Cerebellar nuclear complex (tissue), 1 donor: ENCODE measurements at places on chromosomes 4 and X.

GRCh38 chrX:1389181-1389992, 2.5 kb downstream of the SLC25A6 start:
- DNase-seq, result no peak

DNA sequence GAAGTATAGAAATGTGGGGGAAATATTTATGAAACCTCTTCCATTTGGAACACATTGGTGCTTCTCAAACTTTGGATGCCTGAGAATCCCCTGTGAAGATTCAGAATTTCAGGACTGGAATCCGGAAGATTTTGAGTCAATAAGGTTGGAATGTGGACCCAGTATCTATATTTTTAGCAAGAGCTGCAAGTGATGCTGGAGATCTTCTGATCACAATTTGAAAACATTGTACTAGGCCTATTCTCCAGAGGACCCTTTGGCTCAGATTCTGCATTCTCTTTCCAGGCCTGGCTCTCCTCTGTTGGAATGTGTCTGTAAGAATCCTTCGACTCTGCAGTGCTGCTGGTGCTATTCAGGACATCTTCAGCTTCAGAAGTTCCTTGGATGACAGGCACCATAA, 2.4 kb upstream of the PKD2 start:
- no peak for DNase-seq

GRCh38 chr4:763922-764321, 58.3 kb downstream of the PCGF3 start:
- no peak for DNase-seq

DNA sequence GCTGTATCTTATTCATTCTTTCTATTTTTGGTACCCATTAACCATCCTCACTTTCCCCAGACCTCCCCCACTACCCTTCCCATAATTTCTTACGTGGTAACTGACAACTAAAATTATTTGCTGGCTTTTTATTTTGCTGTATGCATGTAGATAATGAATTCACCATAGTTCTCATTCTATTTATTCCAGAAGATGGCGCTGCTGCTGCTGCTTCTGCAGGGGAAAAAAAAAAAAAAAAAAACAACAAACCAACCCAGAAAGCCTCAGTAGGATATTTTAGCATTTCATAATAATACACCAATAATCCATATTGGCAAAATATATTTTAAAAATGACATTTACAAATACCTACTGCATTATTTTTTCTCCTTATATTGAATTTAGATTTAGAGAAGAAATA, 416.6 kb upstream of the MAGEB18 start:
- DNase-seq, result no peak

- no peak for DNase-seq
Observed at GRCh38 chr4:182938205-182938645, 21.0 kb upstream of the DCTD start.

- DNase-seq, result no peak
Observed at GRCh38 chr4:2400841-2401609, 17.4 kb downstream of the ZFYVE28 start.

GRCh38 chr4:60805500-60806313, 394.4 kb upstream of the ADGRL3 start:
- DNase-seq, result no peak

GRCh38 chr4:20195071-20195885, 56.4 kb upstream of the SLIT2 start:
- DNase-seq, result no peak
